ENCODE measurements at places on chromosomes 2 and 18.

DNA sequence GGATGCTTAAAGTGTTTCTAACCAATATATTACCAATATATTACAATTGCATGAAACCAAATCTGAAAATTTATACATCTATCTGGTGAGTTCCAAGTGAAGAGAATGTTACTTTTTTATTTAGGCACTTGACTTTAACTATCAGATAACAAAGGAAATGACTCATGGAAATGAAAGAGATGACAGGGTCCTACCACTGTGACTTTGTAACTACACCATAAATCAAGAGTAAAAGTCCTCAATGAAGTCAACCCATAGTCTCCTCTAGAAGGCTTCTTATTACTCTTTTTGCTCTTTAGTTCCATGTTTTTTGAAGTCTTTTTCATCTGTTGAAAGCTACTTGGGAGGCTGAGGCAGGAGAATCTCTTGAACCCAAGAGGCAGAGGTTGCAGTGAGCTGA, 545.0 kb upstream of the PIK3C3 start:
- DNase-seq = no peak

GRCh38 chr2:20390524-20391123, 40.0 kb upstream of the PUM2 start:
- no peak for DNase-seq

GRCh38 chr18:32920796-32921787, 148.3 kb upstream of the KLHL14 start:
- DNase-seq = peak; percentile 20

DNA sequence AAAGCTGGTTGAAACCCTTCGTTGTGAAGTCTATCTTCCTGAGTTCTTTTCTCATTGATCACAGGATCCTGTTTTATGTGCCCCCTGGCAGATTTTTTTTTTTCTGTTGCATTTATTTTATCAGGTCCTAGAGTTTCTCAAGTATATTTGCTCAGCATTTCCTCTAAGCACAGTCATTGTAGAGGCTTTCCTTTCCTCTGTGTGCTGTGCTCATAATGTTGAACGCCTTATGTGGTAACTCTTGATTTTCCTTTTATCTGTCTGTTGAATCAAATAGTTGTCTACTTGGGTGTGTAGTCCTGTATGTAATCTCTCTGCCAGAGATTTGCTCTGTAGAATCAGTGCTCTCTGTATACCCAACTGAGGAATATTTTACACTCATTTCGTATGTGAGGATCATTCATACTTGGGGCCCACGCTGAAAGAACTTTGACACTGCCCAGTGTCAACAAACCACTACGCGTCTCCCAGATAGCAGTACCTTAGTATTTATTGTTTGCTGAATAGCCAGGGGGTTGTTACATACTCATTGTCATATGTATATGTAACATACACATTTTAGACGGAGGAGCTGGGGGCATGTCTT, 118.2 kb downstream of the CTNNA2 start:
- no peak for DNase-seq

GRCh38 chr2:10777842-10778723, 34.5 kb downstream of the PDIA6 start:
- DNase-seq = no peak

DNA sequence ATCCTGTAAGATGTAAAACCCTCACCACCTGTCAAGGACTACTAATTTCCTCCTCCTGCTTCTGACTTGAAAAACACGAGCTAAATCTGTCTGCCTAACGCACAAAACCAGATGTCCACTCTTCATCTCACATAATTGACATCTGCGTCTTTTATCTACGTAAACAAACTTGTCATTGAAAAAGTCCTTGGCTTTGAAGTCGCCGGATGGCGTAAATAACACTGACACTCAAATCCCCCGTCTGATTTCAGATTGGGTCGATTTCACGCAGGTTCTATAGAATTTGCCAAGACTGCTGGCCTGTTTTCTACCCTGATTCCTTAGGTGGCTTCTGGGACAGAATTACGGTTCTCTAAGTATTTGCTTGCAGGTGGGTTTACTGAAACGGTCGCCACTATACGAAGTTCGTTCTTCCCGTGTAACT, 539 bp upstream of the MOB4 start:
- DNase-seq = no peak

GRCh38 chr2:152815634-152816257, 97.3 kb downstream of the ARL6IP6 start:
- DNase-seq = no peak

GRCh38 chr18:26059357-26059756, 31.1 kb downstream of the SS18 start:
- DNase-seq = no peak
